ENCODE measurements at places on chromosomes 4 and X.
A peak's percentile ranks its signal among the peaks of the same experiment; 100 is the strongest.

GRCh38 chr4:83093060-83093640, 21.4 kb downstream of the PLAC8 start:
- DNase-seq: peak; percentile 75

DNA sequence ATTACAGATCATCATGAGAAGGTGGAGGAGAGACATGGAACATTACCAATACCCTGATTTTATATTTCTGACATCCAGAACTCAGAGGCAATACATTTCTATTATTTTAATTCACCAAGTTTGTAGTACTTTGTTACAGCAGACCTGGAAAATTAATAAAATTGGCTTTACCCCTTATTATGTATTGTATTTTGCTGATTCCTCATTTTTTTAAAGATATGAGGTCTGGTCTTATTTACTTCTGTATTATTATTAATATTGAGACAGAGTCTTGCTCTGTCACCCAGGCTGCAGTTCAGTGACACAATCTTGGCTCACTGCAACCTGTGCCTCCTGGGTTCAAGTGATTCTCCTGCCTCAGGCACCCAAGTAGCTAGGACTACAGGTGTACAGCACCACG, 357.3 kb upstream of the TECRL start:
- no peak for DNase-seq

- no peak for DNase-seq
Observed at GRCh38 chr4:84547211-84547610, 35.7 kb upstream of the CDS1 start.

DNA sequence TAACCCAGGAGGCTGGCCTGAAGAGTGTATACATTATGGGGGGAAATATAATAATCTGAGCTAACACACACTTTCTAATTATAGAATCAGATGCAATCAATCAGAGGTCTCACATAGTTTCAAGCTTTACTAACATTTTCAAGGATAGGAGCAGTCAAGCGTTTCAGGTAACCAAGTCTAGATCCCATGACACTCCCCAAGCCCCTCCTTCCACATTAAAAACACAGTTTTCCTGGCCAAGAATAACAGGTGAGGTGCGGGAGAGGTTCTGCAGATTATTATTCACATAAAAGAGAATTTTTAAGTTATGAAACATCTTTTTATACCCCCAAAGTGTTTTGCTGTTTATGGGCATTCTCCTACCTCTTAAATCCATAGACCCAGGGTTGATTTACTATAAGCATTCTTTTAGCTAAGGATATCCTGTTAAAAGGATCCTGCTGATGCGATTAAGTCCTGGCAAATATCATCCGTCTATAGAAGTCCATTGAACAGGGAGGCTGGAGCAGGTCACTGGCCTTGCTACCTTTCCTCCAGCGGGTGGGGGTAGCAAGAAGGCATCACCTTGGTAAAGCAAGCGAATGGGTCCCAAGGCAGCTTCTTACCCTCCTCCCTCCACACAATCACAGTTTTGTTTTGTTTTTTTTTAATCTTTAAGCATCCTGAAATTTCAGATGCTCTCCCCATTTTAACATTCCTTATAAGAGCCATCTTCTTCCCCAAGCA, 104.7 kb upstream of the GPM6A start:
- DNase-seq: no peak

DNA sequence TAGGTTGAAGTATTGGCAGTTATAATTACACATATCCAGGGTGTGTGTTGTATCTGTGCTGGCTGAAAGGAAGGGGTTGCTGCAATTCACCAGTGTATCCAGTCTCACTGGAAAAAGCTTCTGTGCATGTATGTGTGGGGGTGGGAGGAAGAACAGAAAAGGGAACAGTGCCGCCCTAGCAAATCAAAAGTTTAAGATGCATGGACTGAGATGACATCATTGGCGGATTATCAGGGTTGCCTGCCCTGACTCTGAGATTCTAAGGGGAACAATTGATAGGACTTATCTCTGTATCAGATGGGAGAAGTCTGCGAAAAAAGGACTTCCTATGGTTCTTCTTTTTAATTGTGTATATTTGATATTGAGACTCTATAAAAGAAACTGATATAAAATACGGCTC, 3.5 kb downstream of the SLC25A43 start:
- no peak for DNase-seq

GRCh38 chrX:68694435-68695205, 47.2 kb downstream of the STARD8 start:
- no peak for DNase-seq

Data from GM23338 (cell line).